GM10248 (cell line): ENCODE measurements at places on chromosomes 7 and 10.

DNA sequence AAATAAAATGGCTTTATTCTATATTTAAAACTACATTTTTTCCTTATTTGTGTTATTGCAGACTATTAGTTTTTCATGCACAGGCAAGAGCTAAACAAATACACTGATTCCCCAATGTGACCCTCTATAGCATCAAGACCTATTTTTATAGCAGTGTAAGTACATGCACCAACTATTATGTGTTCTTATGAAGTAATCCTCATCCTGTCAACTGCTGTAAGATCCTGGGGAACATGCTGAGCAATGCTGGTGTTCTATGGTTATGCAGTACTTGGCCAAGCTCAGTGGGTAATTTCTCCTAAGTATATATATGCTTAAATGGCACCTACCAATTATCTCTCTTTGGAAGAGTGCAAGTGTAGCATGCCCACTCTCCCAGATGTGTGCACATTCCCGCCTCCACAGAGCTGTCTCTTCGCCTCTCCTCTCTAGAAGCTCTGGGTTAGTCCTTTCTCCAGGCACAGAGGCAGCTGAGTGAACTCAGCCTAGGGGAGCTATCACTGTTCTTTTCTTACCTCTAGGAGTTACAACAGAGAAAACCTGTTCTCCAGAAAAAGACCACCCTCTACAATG is 428.8 kb downstream of the KCNMA1 start:
- DNase-seq = no peak

GRCh38 chr10:15562116-15562515 is 157.6 kb downstream of the ITGA8 start:
- DNase-seq = no peak

DNA sequence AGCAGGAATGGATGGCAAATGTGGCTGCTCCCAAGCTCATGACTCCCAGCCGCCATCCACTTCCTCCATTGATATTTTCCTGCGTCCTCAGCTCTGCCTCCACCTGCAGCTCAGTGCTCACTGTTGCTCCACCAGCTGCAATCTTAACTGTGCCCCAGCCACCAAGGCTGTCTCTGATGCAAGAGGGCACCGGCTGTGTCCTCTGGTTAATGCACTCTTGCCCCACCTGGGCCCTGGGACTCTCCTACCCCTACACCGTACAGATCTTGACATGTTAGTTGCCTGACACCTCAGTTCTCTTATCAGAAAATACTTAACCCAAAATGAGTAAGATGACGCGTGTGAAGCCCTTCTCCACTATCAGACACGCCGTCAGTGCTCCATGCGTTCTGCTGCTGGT is 45.5 kb upstream of the GPR26 start:
- DNase-seq = no peak

DNA sequence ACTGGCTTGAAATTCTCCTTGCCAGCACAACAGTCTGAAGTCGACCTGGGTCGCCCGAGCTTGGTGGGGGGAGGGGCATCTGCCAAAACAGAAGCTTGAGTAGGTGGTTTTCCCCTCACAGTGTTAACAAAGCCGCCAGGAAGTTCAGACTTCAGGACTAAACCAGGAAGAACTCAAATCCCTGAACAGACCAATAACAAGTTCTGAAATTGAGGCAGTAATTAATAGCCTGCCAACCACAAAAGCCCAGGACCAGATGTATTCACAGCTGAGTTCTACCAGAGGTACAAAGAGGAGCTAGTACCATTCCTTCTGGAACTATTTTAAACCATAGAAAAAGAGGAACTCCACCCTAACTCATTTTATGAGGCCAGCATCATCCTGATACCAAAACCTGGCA is 45.3 kb downstream of the LRRC72 start:
- DNase-seq = no peak

DNA sequence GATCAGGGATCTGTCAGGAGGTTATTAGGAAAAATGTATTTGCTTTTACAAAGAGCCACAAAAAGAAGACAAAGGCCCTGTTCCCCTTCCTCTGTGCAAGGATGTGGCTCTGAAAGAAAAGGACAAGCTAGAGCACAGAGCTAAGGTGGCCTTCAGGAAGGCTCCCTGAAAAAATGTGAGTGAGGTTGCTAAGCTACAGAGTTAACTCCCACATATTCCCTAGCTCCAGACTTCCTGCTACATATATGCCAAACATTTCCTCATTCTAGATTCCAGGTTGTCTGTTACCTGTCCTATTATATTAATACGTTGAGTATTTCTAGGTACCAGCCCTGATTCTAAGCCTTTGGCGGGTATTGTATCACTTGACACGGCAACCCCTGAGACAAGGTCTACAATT is 369.0 kb downstream of the PARD3 start:
- no peak for DNase-seq

DNA sequence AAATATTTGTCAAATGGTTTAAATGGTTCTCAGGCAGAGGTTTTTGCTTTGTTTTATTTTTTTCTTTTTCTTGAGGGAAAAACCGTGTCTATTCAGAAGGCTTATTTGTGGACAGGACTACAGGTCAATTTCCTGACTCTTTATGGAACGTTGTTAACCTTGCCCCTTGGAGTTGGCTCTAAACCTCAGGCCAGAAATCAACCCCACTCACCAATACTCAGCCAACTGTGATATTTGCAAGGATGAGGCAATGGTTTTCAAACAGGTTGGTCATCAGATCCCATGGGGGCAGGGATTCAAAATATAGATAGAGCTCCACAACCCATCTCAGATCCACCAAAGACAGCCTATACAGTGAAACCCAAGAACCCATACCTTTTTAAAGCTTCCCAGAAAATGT is 10.2 kb downstream of the PDLIM1 start:
- no peak for DNase-seq

GRCh38 chr10:96650958-96651357 is 64.1 kb upstream of the TM9SF3 start:
- no peak for DNase-seq

GRCh38 chr7:45177801-45178200 is 20.2 kb downstream of the RAMP3 start:
- no peak for DNase-seq

DNA sequence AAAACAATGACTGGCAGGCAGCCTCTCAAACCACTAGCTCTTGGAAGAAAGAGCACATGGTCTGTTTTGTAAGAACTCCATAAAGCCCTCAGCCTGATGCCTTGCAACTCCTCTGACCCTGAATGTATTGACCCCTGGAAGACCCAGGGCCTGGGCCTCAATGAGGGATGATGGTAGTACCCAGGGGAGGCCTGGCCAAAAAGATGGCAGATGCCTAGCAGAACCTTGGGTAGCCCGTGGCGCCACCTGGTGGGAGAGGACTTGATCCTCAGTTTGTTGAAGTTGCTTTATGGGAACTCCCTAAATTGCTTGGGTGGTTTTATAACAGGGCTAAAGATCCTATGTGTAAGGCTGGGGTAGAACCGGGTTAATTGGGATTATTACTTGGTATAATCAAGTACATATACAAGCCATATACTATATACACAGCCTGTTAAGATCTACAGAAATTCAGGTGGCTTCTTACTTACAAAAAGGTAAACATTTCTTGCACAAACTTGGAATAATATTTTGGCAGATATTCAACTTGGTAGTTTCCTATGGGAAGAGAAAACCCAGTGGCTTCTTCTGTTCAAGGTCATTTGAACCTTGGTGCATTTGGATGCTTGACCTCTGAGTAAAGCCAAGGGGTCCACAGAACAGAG is 95.8 kb upstream of the CACUL1 start:
- peak; percentile 58 for DNase-seq

DNA sequence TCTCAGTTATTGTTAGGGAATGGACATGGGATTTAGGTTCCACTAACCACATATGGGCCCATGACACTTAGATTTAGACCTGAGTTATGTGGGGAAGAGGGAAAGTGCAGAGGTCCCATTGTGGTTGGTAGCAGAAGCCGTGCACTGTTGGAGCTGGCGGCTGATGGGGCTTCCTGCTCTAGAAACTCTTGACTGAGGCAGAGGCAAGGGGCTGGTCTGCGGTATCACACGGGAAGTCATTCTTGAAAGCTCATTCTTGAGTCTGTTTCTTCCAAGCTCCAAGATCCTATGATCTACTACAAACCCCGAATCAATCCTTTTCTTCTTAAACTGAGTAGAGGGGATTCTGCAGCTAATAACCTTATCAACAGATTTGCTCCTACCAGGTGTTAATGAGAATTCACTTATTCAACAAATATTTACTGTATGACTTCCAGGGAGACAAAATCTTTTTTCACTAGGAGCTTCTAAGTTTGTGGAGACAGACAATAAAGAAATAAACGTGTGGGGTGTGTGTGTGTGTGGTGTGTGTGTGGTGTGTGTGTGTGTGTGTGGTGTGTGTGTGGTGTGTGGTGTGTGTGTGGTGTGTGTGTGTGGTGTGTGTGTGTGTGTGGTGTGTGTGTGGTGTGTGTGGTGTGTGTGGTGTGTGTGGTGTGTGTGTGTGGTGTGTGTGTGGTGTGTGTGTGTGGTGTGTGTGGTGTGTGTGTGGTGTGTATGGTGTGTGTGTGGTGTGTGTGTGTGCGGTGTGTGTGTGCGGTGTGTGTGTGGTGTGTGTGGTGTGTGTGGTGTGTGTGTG is 57.1 kb downstream of the AOC1 start:
- no peak for DNase-seq
